NCI-H1417 (cell line): ENCODE measurements at places on chromosomes 11 and 22.

DNA sequence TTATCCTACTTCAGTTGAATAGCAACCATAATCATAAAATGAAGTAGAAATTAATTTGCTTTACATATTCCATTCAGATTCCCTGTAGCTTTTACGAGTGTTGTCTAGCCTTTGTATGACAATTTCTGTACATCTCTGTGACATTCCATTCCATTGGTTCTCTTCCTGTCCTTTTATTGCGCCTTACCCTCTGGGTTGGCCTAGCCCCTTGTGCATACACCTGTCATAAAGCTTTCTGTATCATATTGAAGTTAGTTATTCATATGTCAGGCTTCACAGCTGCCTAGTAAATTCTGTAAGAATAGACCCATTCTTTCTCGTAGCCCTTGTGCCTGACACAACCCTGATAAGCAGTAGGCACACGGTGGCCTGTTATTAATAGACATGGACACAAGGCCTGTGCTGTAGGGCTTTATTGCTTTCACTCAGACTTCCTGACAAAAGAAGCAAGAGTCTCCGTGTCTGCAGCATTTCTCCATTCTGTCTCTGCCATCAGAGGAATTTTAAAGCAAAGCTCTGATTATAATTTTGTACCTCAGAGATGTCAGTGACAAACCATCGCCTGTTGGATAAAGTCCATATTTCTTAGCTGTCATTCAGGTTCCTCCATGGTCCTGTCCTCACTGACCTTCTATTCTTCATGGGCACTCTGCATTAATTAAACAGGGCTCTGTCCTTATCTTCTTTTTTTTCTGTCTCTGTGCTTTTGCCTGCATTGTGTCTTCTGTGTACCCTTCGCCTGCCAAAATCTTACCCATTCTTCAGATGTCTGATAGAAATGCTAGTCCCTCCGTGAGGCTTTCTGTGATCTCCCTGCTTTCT is 49.4 kb downstream of the BID start:
- DNase-seq, result no peak

- no peak for DNase-seq
Observed at GRCh38 chr11:914747-915501, 4.3 kb upstream of the CHID1 start.

DNA sequence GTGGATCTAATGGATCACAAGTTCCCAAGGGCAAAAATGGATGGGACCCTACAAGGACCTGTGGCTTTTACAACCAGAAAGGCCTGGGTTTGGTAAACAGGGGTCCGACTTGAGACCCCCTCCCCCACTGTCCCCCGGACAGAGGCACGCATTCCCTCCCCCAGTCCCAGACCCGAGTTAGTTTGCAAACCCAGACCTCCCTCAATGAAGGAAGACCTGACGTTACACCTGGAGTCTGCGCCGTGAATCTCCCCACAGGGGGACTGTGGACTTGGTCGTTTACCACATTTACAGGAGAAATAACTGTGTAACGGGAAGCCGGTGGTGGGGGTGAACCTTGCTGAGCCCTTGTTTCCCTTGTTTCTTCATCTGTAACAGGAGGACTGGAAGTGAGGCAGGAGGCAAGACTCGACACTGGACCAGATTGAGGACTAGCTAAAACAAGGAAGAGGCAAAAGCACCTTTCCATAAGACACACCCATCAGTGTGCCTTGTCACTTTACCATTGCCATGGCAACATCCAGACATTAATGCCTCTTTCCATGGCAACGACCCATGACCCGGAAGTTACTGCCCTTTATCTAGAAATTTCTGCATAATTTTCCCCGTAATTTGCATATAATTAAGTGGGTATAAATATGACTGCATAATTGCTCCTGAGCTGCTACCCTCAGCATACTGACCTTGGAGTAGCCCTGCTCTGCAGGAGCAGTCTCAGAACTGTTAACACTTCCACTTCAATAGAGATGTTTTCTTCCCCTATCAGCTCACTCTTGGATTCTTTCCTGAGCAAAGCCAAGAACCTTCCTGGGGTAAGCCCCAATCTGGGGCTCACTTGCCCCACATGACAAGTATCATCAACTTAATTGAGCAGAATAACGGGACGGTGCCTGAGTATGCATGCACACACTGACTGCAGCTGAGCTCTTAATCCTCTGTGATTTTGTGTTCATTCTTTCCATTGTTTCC is 25.4 kb downstream of the PDGFB start:
- no peak for DNase-seq

DNA sequence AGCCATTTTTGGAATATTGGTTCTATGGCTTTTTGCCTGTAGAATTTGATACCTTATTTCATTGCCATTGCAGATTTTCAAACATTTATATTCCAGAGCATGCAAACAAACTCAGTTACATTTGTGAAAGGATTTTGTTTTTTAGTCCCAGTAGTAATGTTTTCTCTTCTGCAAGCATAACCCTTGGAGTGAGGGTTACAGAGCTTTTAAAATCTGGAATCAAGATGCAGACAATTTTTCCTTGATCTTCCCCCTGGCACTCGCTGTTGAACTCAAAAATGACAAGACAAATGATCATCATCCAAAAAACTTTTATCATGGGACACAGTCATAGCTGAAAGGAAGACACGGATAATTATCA is 20.8 kb downstream of the BBOX1 start:
- no peak for DNase-seq

GRCh38 chr11:30016588-30017363 is at the start of gene KCNA4:
KCNA4 (minus strand) TSS chr11:30017030; CDS start chr11:30012678, 4,352 bp downstream.
- peak; percentile 39 for DNase-seq

- DNase-seq, result peak; percentile 12
Observed at GRCh38 chr11:86524620-86525352, 147.6 kb downstream of the ME3 start.

GRCh38 chr11:128964463-128964930 is 21.8 kb upstream of the TP53AIP1 start:
- peak; percentile 44 for DNase-seq

- DNase-seq, result no peak
Observed at GRCh38 chr22:39655831-39656230, 85.3 kb downstream of the CACNA1I start.

DNA sequence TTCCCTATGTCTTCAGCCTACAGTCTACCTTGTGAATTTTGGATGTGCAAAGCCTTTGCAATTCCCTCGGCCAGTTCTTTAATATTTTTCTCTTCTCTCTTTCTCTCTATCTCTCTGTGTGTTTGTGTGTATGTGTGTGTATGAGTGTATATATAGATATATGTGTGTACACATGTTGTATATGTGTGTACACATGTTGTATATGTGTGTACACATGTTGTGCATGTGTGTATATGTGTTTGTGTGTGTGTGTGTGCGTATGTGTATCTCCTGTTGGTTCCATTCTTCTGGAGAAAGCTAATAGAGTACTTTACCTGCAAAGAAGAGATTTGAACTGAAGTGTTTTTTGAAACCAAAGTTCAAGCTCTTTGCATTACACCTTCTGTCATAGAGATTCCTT is 155.0 kb downstream of the LUZP2 start:
- no peak for DNase-seq

- DNase-seq, result no peak
Observed at GRCh38 chr11:68341557-68342458, 29.4 kb downstream of the LRP5 start.

GRCh38 chr11:34161812-34162492 is 56.5 kb downstream of the NAT10 start:
- no peak for DNase-seq

GRCh38 chr11:16098526-16099205 is 257.7 kb downstream of the SOX6 start:
- no peak for DNase-seq

DNA sequence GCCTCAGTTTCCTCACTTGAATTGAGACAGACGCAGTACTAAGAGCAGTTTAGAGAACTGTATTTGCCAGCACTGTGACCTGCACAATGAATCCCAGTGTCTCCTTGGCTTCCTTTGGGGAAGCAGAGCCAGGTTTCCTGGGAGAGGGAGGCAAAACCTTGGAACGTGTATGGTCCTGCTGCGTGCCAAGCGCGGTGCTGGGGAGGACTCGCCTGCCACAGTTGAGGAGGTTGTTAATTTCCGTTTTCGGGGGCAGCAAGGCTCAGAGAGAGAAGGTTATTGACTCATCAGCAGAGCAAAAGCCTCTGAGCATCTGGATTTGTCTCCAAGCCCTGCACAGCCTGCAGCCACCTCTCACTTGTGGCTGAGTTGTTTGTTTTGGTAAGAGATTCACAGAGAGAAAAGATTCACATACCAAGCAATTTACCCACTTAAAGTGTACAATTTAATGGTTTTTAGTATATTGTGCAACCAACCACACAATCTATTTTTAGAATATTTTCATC is 10.8 kb downstream of the SYT12 start:
- no peak for DNase-seq

DNA sequence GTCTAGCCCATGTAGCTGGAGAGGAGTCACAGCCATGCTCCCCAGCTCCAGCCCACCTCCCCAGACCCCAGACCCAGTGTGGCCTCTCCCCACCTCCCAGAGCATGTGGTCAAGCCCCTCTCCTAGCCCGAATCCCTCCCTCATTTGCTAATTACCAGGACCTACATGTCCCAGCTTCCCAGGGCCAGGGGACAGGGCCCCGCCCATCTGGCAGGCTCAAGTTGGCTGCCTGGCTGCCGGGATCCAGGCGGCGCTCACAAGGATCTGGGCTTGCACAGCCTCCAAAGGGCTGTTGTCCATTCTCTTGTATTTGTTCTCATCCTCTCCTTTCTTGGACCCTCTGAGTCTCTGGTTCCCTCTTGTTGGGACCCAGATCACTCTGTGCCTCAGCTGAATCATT is 4.6 kb upstream of the MIF start:
- DNase-seq, result no peak

DNA sequence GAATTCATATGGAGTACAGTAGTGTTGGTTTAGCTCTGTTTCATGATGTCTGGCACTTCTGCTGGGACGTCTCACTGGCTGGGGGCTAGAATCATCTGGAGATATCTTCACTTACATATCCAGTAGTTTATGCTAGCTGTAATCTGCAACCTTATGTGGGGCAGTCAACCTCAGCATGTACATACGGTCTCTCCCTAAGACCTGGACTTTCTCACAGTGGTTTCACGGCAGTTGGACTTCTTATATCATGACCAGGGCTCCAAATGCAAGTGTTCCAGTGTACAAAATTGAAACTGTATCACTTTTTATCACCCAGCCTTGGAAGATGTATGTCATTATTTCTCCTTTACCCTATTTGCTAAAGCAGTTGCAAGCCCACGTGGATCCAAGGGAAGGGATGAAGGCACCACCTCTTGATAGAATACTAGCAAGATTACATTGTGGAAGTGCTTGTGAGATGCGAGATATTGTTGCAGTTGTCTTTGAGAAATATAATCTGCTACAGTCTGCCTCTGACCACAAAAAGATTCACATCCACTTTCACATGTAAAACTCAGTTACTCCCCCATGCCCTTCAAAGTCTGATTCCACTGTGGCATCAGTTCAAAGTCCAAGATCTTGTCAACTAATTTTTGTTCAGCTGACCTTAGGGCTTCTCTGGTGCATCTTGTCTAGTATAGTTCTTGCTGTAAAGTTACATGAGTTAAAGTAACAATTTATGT is 316.6 kb upstream of the NCAM1 start:
- no peak for DNase-seq

DNA sequence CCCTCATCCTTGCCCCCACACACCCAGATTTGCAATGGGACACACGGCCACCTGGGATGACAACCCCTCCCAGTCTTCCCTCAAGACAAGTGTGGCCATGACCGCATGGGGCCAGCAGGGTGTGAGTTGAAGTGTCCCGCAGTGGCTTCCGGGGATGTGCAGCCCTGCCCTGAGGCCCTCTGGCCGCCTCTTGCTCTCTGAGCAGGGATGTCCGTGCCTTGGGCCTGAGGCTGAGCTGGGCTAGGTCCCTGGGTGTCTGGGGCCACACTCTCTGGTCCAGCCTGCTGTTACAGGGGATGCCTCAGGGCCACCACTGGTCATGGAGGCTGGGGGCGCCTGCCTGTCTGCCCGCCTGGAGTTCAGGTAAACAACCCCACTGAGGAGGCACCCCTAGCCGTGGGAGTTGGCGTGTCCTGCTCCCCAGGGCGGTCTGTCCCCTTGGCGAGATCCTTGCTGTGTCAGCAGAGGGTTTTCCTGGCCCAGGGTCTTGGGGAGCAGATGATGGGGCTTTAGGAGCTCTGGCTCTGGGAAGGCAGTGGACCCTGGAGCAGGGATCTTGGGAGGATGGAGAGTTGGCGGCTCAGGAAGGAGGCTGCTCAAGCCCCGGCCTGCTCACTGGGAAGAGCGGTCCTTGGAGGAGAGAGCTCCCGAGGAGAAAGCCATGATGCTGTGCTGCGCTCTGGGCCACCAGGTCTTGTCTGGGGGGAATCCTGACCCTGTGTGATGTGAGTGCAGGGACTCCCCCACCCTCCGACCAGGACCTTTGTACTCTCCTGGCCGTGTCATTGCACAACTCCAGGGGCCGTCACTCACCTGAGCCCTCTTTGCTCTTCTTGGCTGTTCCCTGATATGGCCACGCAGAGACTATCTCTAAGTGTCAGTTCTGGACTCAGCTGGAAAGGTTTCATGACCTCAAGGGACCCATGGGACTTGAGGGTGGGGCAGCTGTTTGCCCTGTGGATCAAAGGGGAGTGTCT is 67.9 kb downstream of the KCNQ1 start:
- no peak for DNase-seq

DNA sequence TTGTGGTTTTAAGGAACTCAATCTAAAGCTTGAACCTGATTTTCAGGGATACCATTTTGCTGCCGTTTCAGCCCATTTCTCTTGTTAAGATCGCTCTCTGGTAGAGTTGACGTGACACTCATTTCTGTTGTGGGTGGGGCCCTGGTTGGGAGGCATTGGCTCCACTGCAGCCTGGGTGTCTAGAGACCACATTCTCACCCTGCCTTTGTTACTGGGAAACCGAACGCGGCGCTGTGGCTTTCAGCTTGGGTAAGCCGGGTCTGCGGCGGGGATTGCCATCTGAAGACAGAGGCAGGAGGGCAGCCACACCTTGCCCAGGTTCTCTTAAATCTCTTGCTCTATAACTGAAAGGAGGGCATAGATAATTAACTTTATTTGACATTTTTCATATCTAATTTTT is 3.2 kb downstream of the EHF start:
- DNase-seq, result no peak

DNA sequence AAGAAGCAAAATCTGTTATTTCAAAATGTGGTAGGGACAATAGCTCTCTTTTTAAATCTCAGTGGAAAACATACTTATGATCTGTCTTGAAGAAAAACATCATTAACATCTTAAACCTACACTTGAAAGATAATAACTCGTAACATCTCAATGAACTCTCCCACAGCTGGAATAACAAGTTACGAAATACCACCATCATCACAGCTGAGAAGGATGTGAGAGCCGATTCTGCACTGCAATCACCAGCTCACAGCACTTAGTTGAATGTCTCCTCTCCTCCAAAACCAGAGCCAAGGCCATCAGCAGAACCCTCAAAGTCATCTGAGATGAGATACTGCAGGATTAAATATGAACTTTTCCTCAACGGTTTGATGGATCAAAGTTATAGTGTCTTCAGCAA is 124.3 kb downstream of the ARHGAP20 start:
- no peak for DNase-seq
